CD4-positive, alpha-beta T cell (primary cell): ENCODE measurements at places on chromosomes 12 and 14.
A peak's percentile ranks its signal among the peaks of the same experiment; 100 is the strongest.

GRCh38 chr14:81394739-81395138 is 5.4 kb downstream of the STON2 start:
- no peak overlapping the region for H3K27ac ChIP-seq
- no peaks in the 10 kb centered on the region for H3K36me3 ChIP-seq
- no peak overlapping the region for H3K4me3 ChIP-seq
- peaks cover 3% of the 10 kb centered on the region for H3K27me3 ChIP-seq
- DNase-seq = no peak

DNA sequence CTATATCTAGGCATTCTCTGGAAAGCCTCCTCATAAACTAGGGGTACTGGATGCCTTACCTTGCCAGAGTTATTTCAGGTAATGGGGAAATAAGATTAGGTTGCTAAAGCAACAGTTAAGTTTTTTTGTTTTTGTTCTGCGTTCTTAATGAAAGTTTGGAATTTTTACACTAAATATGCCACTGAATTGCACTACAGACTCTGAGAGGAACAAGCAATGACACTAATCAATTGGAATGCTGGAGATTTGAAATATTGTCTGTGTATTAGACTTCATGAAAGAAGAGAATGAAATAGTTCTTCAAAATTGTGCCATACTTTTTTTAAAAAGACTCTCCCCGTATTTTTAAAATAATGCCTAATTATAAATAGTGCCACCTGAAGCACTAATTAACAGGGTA is 287.8 kb downstream of the NAV3 start:
- DNase-seq = no peak
- no peaks in the 10 kb centered on the region for H3K27me3 ChIP-seq
- H3K4me3 ChIP-seq = no peak overlapping the region
- no peaks in the 10 kb centered on the region for H3K36me3 ChIP-seq

GRCh38 chr14:93748208-93749075 is 39.8 kb downstream of the PRIMA1 start:
- H3K4me3 ChIP-seq = no peak overlapping the region
- DNase-seq = no peak
- no peaks in the 10 kb centered on the region for H3K36me3 ChIP-seq
- no peaks in the 10 kb centered on the region for H3K4me1 ChIP-seq

DNA sequence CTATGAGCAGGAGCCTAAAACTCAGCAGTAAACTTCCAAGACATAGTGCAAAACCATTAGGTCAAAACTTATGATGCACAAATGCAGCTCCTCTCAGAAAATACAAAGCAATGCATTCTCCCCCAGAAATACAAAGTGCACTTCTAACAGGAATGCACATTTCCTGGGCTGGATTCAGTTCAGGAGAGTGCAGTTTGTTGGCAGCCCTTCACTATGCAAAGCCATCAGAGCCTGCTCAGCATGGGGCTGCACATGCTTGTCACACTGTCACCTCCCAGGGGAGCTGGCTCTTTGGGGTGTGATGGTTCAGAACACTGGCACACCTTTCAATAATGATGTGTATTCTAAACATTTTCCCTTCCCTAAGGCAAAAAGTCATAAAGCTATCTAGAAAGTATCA is 110.4 kb downstream of the KCNK10 start:
- H3K36me3 ChIP-seq = no peaks in the 10 kb centered on the region
- H3K4me1 ChIP-seq = no peaks in the 10 kb centered on the region
- peaks cover 5% of the 10 kb centered on the region for H3K27me3 ChIP-seq
- no peak overlapping the region for H3K4me3 ChIP-seq
- no peak for DNase-seq

DNA sequence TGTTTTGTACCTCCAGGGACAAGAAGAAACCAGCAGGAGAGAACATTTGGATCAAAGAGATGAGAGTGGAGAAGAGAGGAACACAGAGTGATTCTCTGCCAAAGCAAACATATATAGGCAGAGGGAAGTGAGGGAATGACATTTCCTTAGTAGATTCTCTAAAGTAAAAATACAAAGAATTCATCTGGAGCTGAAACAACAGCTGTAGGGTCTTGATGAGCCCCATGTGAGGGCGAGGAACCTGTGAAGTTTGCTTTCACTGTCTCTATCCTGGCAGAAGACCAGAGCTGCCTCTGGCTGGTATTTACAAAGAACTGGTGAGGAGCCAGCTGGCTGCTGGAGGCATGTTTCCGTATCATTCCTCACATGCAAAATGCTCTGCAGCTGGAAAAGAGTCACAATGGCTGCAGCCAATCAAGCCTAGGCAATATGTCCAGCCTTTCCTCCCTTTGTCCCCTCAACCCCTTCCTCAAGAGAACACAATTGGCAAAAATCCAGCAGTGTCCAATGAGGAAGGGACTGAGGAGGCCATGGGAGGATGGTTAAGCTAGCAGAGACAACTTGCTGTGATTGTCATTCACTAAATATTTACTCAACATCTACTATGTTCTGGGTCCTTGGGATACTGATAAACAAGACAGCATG is 122.5 kb downstream of the PHLDA1 start:
- no peaks in the 10 kb centered on the region for H3K4me1 ChIP-seq
- H3K27me3 ChIP-seq = no peaks in the 10 kb centered on the region
- H3K36me3 ChIP-seq = no peaks in the 10 kb centered on the region
- DNase-seq = no peak
- H3K4me3 ChIP-seq = no peak overlapping the region
- H3K27ac ChIP-seq = no peak overlapping the region

DNA sequence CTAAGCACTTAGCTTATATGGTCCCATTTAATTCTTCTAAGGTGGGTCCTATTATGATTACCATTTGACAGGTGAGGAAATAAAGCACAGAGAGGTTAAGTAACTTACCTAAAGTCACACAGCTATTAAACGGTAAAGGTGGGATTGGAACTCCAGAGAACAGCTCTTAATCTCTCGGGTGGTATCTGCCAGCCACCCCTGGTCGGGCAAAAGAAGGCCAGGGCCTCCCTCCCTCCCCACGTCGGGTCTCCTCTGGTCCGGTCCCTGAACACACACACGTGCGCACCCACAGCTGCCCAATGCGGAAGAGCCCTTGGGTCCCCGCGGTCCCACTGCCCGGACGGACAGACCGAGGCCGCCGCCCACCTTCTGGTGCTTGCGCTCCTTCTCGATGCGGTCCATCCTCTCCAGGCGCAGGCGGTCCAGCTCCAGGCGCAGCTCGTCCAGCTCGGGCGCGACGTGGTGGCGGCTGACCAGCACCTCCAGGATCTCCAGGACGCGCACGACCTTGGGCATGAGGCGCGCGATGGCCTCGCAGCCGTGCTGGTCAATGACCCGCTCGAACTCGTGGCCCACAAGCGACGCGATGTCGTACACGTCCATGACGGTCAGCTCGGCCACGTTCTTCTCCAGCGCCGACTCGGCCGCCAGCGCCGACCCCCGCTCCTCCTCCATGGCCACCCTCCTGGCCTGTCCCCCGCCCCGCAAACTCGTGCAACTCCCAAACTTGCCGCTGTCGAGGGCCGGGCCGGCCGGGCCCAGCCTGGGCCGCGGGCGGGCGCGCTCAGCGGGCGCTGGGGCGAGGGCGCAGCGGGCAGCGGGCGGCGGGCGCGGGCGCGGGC is 490 bp downstream of the RILPL1 start:
- H3K4me3 ChIP-seq = peak overlapping the region; percentile 67
- H3K27me3 ChIP-seq = no peaks in the 10 kb centered on the region
- DNase-seq = no peak
- H3K27ac ChIP-seq = no peak overlapping the region

DNA sequence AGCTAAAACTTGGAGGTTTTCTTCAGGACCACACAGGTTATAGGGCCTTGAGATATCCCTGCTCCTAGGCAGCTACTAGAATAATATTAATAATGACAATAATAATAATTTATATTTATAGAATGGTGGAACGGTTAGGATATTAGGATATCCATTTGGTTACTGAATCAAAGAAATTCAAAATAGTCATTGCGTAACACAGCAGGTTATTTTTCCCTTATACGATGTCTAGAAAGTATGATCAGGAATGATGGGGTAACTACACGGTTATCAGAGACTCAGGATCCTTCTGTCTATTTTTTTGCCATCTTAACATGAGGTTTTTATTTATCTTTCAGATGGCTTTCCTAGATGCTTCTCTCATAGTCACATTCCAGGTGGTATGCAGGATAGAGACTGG is 39.0 kb downstream of the NEUROD4 start:
- no peak for DNase-seq
- H3K4me1 ChIP-seq = no peaks in the 10 kb centered on the region
- no peaks in the 10 kb centered on the region for H3K27me3 ChIP-seq
- no peak overlapping the region for H3K27ac ChIP-seq
